ENCODE measurements at places on chromosomes 3 and 15.
A peak's percentile ranks its signal among the peaks of the same experiment; 100 is the strongest.

DNA sequence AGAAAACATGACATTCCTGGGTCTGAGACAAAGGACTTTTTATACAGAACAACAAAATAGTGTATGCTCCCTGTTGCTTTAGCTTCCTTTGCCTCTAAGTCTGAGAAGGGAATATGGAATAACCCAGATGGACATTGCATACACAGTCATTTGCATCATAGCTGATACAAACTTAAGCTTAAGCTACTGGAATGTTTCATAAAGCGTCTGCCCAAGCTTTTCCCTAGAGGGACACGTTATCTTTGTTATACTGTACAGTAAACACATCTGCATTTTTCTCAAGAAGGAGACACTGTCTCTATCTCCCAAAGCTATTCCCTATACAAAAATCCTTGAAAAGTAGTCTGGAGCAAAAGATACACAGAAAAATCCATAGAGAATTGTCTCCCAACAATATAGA, 775.0 kb downstream of the DIPK2A start:
- no peak for DNase-seq

DNA sequence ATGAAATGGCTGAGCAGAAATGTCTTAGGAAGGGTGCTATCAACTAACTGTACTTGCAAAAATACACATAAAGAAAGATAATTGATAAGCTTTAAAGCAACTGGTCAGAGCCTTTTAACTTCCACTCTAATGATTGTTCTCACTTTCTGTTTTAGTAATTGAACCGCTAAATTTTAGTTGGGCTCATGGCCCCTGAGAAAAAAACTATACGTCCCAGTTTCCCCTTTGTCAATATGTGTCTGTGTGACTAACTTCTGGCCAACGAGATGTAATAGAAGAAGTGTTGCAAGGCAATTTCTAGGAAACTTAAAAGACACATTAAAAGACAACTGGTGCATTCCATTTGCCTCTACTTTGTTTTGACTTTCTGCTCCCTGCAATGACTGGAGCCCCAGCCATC, 223.9 kb downstream of the NR1D2 start:
- no peak for DNase-seq

- no peak for DNase-seq
Observed at GRCh38 chr3:34219556-34219955, 421.1 kb downstream of the PDCD6IP start.

- DNase-seq: no peak
Observed at GRCh38 chr15:39279311-39279710, 301.6 kb upstream of the THBS1 start.

GRCh38 chr15:81106560-81106959, 27.5 kb upstream of the CFAP161 start:
- no peak for DNase-seq

- no peak for DNase-seq
Observed at GRCh38 chr15:37087131-37087588, 13.2 kb downstream of the MEIS2 start.

DNA sequence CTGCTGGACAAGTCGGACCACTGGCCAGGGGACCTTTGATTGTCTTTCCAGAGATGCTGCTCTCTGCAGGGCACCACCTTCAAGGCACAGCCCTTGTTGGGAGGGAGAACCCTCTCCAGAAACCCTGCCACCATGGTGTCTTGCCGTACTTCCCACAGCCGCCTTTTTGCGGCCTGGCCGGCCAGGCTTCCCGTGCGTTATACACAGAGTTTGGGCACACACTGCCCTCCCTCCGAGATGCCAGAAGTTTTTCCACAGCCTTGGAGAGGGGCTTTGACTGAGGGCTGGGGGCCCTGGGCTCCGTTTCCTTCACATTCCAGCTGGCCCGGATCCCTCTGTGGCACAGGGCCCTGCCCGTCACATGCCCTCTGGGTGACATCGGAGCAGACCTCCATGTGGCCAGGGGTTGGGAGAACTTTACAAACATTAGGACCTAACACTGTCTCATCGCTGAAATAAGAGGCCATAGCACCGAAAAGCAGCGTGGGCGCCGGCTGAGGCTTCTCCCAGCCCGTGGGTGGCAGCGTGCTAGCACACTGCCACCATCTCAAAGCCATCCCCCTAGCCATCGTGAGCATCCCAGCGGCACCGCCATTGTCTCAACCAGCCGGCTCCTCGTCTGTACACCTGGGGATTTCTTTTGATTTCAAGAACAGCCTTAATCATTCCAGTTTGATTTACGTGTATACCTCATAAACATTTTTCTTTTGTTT, 6.3 kb upstream of the APEH start:
- DNase-seq: no peak

- no peak for DNase-seq
Observed at GRCh38 chr3:71515636-71516365, 67.7 kb downstream of the FOXP1 start.

DNA sequence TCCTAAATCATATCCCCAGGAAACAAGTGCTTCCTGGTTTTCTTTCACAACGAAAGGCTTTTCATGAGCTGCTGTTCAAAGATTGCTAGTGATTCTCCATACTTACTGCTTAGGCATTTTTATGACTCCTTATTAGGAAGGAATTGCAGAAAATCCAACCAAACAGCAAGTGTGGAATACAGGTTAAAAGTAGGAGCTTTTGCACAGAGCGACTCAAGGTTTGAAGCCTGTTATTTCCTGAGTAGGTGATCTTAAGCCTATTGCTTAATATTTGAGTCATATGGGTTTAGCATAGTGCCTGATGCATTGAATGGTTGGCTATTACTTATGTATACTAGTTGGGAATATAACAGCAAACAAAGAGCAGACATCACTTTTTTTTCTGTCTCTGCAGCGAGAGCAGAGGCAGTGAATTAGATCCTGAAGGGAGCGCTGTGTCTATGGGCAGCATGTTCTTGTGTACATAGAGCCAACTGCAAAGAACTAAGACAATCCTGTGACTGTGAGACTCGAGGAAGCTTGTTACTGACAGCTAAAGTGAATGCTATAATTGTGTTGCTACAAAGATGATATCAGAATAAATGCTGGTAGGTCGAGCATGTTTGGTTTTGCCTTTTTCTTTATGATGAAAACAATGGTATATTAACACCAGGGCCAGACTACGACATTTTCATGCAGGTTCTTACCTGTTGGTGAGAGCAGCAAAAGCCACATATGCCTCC, 6.3 kb downstream of the TM4SF1 start:
- no peak for DNase-seq

DNA sequence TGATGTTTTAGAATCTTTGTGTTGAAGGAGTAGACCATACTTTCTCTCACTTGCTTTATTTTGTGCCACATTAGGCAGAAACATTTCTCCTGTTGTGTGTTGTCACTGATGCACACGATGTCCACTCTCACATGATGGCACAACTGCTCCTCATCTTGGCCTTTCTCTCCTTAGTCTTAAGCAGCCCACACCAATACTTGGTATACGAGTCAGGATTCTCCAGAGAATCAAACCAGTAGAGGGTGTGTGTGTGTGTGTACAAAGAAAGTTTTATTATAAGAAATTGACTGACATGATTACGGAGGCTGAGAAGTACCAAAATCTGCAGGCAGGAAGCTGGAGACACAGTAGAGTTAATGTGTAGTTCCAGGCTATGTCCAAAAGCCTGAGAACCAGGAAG, 187.1 kb downstream of the ALCAM start:
- DNase-seq: no peak

- DNase-seq: no peak
Observed at GRCh38 chr3:128163432-128163831, 10.2 kb downstream of the EEFSEC start.

DNA sequence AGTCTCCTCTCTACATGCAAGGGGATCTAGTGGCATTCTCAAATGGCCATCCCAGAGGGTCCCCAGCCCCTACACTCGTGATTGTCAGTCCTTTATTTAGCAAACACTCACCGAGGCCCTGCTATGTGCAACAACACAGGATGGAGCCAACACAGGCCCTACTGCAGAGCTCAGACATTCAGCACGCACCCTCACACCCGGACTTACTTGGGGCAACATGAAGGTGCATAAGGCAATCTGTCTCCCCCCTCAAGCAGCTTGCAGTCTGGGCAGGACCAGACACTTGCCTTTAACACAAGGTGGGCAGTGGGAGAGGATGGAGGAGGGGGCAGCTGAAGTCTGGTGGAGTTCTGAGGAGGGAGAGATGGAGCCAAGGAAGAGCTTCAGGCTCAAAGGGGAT, 258.4 kb downstream of the XXYLT1 start:
- no peak for DNase-seq

GRCh38 chr3:42701371-42702065, 1.1 kb downstream of the HHATL start:
- peak; percentile 30 for DNase-seq

DNA sequence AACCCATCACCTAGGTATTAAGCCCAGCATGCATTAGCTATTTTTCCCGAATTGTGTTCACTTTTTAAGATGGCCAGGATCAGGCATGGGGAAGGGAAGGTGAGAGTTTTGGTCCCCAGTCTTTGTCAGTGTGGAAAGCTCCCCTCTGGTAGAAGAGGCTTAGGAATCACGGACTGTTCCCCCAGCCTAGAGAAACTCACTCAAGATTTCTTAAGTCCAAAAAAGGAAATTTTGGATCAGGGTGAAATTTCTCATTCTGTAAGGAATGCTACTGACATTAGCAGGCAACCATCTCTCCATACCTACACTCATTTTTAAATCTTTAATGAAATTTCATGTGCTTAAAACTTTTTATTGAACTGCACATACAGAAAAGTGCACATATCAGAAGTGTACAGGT, 70.3 kb upstream of the GALNT15 start:
- no peak for DNase-seq

- no peak for DNase-seq
Observed at GRCh38 chr15:96343113-96344059, 12.9 kb downstream of the NR2F2 start.

DNA sequence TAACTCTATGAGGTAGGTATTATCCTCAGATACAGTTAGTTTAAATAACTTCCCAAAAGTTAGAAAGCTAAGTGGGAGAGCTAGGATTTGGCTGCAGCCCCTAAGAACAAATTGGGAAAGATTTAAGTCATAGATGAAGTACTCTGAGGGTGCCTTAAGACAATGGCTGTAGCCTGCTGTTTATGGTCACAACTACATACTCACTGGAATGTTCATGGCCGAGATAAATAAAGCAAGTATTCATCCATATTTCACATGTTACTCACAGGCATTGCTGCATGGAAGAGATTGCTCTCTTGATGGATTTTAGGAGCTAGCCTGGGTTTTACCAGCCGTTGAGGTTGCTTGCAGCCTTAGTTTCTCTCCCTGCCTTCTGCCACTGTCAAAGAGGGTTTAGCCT, 145.0 kb downstream of the CMSS1 start:
- DNase-seq: no peak

GRCh38 chr3:27326629-27327545, 42.3 kb downstream of the NEK10 start:
- no peak for DNase-seq

DNA sequence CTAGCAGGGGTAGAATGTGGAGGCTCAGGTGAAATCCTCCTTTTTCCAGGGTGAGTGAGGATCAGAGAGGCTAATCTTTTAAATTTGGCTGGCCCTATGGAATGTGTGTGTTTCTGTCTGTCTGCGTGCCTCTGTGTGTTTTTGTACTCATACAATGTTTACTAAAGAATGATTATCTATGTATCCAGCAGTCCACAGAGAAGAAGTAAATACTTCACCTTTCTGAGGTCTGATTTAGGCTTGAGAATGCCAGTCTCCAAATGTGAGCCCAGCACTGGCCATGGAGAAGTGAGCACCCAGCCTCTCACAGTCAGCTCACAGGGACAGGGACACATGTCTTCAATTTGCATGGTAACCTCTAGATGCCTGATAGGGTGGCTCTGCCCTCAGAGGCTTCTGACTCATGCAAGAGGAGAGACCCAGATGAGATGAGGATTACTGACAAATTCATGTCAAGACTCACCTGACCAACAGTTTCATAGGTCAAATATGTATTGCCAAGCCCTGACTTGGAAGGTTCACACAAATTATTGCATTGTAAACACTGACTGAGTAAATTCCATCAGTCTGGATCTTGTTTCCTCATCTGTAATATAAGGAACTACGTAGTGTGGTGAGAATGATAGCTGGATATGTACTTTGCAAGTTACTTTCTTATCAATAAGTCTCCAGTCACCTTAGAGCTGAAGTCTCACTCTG, 31.0 kb downstream of the ENTPD3 start:
- no peak for DNase-seq

DNA sequence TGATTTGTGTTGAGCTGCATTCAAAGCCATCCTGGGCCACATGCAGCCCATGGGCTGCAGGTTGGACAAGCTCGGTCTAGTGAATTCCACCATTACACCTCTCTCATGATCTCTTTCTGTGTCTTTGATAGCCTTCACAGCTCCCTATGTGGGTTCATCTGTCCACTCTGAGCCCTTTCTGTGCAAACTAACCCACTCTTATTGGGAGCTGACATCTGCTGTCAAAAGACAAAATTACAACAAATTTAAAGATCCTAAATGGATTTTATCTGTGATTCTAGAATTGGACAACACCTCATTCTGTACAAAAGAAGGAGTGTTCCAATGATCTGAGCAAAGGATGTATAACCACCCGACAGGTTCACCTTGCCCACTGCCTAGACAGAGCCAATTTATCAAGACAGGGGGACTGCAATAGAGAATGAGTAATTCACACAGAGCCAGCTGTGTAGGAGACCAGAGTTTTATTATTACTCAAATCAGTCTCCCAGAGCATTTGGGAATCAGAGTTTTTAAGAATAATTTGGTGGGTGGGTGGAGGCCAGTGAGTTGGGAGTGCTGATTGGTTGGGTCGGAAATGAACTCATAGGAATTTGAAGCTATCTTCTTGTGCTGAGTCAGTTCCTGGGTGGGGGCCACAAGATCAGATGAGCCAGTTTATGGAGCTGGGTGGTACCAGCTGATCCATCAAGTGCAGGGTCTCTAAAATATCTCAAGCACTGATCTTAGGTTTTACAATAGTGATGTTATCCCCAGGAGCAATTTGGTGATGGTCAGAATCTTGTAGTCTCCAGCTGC, 2.6 kb upstream of the XYLB start:
- no peak for DNase-seq

DNA sequence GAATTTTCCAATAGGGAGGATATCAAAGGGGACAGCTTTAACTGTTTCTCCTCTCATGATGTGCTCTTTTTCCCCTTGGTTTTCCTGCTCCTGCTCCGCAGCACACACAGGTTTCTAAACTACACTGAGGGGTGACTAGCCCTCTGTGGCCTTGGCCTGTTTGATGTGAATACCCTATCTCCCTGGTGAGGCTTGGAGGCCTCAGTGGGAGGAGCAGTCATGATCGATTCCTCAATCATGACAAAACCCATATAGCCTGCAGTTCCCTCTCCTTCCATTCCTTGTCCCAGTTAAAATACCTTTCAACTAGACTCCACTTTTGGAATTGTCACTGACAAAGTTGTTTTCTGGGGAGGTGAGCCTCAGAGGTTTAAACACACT, 24.0 kb upstream of the USP3 start:
- no peak for DNase-seq

GRCh38 chr15:94175420-94175819, 55.9 kb upstream of the MCTP2 start:
- no peak for DNase-seq

- peak; percentile 39 for DNase-seq
Observed at GRCh38 chr3:32457971-32458471, 44.6 kb downstream of the CMTM6 start.

All from activated CD4-positive, alpha-beta T cell treated with anti-CD3 and anti-CD28 coated beads for 1 hour (primary cell).